Activated T-helper 17 cell treated with anti-CD3 and anti-CD28 coated beads, Interleukin-2, amount 50 U/mL, for 72 hours (primary cell): ENCODE measurements at places on chromosomes 4 and X.

DNA sequence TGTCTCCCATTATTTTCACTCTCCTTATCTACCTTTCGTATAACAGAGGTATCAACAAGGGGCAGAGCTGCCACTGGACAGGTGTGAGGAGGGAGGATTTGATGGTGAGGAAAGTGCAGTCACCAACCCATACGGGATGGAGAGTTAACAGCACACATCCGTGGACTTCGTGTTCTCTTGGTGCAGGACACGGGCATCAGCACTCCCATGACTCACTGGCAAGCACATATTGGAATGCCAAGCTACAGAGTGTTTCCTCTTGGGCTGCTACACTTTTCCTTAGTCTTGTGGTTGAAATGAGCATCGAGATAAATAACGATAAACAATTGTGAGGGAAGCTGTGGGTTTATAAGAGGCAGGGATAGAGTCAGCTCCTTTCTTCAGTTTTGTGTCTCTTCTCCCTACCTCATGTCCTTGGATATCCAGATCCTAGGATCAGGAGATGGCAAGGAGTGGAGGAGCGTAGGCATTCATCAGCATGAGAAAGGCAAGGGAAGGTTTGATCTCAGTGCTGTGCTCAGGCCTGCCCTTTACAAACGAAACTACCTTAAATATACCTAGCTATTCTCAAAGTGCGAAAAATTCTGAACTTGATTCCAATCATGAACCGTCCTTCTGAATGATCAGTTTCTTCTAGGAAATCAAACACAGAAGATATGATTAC is 96.3 kb downstream of the ZNF827 start:
- no peak for ATAC-seq

DNA sequence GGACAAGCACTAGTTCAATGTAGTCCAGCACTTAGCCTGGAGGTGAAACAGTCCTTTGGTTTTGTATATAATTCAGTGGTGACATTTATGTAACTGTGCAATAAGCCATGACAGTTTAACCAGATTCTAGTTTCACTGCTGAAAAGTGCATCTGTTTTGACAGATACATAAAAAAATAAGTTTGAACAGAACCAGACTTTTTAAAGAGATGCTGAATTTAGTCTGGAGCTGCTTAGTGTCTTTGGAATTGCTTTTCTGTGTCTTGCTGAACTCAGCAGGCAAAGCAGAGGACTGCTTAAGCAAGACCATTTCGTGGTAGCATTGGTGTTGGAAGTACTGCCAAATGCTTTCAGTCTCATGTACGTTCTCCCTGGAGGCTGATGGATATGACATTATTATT is 393.5 kb downstream of the MAPK10 start:
- no peak for ATAC-seq

DNA sequence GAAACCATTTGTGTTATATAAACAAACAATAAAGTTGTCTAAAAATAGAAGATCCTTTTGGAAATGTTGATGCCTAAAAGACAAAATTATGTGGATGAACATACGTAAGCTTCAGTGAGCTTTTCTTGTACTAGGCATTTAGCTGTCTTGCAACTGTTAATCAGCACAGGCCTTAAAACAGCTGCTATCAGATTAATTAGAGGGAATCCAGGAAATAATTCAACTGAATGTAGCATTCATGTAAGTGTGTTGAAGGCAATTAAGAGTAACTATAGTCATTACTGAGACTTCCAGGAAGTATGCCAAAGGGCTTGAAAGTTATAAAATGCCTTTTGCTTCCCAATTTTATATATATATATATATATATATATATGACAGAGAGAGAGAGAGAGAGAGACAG is 248.7 kb downstream of the IL1RAPL1 start:
- ATAC-seq, result no peak

- ATAC-seq, result no peak
Observed at GRCh38 chr4:7546809-7547367, 112.2 kb upstream of the PSAPL1 start.

GRCh38 chr4:6561173-6561516 is 13.8 kb upstream of the MAN2B2 start:
- no peak for ATAC-seq
